ENCODE measurements at places on chromosomes 5 and 9.

- DNase-seq = no peak
Measured at GRCh38 chr9:103981912-103982311, 112.2 kb upstream of the SMC2 start.

GRCh38 chr5:172159016-172159415 lies 29.0 kb downstream of the STK10 start:
- no peak for DNase-seq

DNA sequence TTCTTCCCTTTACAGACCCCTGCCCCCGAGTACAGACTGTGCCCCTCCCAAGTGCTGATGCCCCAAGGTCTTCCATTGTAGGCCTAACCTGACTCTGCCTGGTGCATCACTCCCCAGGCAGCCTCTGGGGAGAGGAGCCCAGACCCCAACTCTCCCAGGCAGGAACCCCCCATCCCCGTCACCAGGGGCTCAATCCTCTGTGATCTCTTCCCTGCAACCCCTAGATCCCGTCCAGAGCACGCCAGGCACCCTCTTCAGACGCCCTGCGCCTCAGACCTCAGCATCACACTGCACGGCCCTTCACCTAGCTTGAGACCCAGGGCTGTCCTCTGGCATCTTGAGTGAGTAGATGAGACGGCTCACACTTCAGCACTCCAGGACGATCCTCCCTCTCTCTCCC lies 6.4 kb upstream of the EGR1 start:
- no peak for DNase-seq

DNA sequence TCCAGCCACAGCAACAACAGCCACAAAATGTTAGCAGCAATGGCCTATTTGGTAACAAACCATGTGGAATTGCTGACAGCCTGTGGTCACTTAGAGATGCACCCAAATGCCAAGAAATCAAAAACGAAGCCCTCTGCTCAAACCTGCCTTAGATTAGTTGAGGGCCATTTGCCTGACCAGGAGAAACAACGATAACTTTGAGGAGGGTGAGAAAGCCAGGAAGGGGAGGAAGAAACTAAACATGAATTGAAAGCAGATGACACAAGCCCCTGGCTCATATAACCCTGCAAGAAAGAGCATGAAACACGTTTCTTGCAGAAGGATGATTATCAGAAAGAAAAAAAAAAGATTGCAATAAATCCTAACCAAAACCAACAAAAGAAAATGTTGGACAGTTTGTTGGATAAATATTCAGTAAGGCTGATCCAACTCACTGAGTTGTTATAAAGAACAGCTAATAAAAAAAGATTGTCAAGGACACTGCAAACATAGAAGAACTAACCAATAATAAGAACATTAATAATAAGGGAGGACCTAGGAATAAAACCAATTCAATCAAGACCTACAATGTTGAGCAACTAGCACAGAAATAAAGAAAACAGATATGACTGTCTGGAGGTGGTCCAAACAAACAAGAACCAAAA lies 140.5 kb upstream of the SLC30A5 start:
- no peak for DNase-seq

GRCh38 chr9:24504521-24504920 lies 41.2 kb downstream of the IZUMO3 start:
- DNase-seq = no peak

DNA sequence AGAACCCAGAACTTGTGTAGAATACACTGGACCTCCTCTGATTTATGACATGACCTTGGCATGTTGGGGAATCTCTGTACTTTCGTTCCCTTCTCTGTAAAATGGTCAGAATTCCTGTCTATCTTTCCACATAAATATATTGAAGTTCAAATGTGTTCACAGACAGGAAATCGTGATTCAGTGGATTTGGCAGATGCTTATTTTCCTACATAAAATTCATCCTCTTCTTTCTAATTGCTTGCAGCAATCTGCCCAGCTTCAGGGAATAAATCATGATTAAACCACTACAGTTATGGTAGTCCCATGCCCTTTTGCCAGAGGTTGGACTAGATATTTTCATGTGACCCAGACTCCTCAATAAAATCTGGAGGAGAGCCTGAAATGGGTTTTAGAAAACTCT lies 52.1 kb upstream of the ARL15 start:
- no peak for DNase-seq

- no peak for DNase-seq
Measured at GRCh38 chr5:134784946-134785620, 26.5 kb downstream of the DDX46 start.

GRCh38 chr5:41519801-41520200 lies 9.4 kb upstream of the PLCXD3 start:
- DNase-seq = no peak

GRCh38 chr9:30846651-30847050 lies 1537.8 kb upstream of the ACO1 start:
- no peak for DNase-seq

GRCh38 chr5:154514331-154514730 lies 36.3 kb upstream of the HAND1 start:
- DNase-seq = no peak

GRCh38 chr5:1950708-1951103 lies 68.0 kb upstream of the IRX4 start:
- no peak for DNase-seq

- no peak for DNase-seq
Measured at GRCh38 chr9:78493166-78493742, 196.3 kb downstream of the PSAT1 start.

- DNase-seq = no peak
Measured at GRCh38 chr5:135657536-135658305, 78.9 kb upstream of the CXCL14 start.

DNA sequence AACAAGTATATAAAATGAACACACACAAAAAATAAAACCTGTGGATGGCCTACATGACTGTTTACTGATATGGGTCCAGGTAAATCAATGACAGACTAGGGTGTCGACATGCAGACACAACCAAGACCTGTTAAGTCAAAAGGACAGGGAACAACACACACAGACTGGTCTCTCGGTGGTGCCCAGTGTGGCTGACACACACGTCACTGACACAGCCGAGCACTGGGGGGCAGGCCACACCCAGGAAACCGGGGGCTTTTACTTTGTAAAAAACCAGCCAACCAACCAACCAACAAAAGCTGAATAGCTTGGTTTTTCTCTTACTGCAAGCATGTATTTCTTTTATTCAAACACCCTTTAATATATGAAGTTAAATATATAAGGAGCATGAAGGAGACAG lies 5.0 kb downstream of the FAM163B start:
- no peak for DNase-seq

DNA sequence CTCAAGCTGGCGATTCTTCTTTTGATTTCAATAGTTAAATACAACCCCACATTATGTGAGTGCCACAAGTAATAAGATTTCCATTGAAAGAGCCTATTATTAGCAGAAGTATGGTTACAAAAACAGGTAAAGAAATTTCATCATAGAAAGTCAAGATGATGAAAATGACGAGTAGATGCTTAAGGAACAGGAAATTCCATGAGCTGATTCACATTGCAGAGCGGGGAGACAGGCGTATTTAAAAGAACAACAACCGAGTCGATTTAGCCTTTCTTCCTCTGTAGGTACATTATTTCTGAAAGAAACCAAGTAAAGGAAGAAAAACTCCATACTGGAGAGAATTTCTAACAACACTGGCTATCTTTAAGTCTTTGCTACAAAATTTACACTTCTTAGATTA lies 310.4 kb downstream of the SLF1 start:
- no peak for DNase-seq

- no peak for DNase-seq
Measured at GRCh38 chr9:135711391-135711790, 9.4 kb downstream of the KCNT1 start.

- no peak for DNase-seq
Measured at GRCh38 chr5:76493190-76493837, 90.2 kb downstream of the IQGAP2 start.

DNA sequence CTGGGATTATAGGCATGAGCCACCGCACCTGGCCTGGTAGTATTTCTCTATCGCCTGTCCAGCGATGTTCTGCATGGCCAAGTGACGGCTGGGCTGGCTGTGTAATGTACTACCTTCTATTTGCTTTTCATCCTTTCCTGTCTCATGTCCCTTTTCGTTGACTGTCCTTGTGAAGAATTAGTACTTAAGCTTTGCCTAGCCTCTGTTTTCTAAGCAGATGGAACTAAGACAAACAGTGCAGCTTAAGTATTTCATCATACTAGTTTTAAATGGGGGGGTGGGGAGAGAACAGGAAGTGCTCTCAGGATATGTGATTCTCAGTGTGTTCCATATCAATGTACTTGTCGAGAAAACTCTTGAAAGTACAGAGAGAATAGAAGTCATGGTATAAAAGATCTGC lies 31.7 kb upstream of the CCL21 start:
- DNase-seq = no peak

GRCh38 chr5:137737349-137738131 lies 1.7 kb upstream of the KLHL3 start:
- DNase-seq = no peak

- DNase-seq = no peak
Measured at GRCh38 chr9:29830821-29831220, 2257.5 kb upstream of the C9orf72 start.

- DNase-seq = peak; percentile 59
Measured at GRCh38 chr5:149381986-149382338, 2.9 kb upstream of the IL17B start.

DNA sequence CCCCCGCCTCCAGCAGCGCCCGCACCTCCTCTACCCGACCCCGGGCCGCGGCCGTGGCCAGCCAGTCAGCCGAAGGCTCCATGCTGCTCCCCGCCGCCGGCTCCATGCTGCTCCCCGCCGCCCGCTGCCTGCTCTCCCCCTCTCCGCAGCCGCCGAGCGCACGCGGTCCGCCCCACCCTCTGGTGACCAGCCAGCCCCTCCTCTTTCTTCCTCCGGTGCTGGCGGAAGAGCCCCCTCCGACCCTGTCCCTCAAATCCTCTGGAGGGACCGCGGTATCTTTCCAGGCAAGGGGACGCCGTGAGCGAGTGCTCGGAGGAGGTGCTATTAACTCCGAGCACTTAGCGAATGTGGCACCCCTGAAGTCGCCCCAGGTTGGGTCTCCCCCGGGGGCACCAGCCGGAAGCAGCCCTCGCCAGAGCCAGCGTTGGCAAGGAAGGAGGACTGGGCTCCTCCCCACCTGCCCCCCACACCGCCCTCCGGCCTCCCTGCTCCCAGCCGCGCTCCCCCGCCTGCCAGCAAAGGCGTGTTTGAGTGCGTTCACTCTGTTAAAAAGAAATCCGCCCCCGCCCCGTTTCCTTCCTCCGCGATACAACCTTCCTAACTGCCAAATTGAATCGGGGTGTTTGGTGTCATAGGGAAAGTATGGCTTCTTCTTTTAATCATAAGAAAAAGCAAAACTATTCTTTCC lies 19.3 kb downstream of the CDKN2A start:
- no peak for DNase-seq

DNA sequence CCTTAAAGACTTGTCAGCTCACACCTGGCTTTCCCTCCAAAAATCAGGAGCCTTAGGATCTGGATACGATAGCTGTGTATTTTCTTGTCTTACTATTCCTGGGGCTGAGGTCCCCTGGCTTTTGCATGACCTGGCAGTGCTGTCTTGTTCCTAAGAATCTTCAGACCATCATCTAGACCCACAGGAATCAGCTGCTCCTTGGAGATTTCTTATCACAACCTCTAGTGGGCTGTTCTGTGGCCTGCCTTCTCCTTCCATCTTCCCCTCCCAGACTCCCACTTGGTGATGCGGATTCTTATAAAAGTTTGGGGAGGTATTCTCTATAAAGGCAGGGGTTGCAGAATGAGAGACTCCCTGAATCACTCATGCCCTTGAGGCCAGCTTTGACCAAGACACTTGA lies 21.4 kb downstream of the LCP2 start:
- no peak for DNase-seq

GRCh38 chr5:109905906-109906305 lies 216.2 kb downstream of the MAN2A1 start:
- DNase-seq = no peak

GRCh38 chr5:156686796-156687195 lies 163.3 kb upstream of the PPP1R2B start:
- no peak for DNase-seq

DNA sequence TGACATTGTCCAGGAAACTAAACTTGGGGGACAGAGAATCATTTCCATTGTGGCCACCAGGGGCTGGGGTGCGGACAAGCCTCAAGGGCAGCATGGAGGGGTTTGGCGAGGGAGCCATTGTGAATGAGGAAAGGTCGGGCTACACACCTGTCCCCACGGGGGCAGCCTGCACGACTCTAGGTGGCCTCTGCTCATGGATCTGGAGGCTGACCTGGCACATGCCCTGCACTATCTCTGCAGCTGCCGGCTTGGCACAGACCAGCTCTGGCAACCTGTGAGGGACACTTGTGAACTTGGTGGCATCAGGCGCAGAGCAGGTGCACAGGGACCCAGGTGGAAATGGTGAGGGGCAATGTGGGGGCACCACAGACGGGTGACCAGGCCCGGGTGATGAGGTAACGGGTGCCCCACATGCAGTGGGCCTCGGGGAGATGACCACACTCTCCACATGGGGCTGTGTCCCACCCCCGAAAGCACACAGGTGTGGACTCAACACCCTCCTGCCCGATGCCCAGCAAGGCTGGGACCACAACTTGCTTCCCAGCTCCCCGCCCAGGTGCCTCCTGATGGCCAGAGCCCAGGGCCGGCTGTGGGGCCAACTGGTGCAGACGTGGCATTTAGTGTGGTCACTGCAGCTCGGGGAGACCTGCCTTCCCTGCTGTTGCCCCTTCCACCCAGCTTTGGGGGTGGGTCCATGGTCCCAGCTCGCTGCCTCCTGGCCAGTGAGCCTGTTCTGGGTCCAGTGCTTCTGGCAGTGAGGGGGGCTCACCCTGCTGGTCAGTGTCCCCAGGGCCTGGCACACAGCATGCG lies 60.9 kb upstream of the UBAC1 start:
- DNase-seq = no peak

GRCh38 chr5:89437450-89438435 lies 554.8 kb upstream of the MEF2C start:
- no peak for DNase-seq

DNA sequence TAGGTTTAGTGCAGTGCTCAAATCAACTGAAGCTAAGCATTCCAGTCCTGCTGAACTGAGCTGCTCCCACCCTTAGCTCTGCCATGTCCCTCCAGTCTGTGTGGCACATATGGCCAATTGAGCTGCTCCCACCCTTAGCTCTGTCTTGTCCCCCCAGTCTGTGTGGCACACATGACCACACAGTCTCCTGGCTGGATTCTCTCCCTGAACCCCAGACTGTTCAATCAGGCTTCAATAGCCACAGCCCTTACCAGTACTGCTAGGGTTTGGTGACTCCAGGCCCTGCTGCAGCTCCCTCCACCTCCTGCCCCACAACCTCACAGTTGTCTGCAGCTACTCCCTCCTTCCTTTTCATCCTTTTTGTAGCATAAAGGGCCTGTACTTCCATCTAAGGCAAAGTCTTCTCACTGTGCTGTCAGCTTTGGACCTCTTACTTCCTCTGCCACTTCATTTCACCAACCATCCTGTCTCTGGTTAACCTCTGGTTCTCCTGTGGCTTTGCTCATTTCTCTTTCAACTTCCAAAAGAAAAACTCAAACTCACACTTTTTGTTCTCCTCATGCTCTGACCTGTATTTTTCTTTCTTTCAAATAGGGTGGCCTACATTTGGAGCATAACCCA lies 50.8 kb downstream of the ADAMTS12 start:
- peak; percentile 13 for DNase-seq

DNA sequence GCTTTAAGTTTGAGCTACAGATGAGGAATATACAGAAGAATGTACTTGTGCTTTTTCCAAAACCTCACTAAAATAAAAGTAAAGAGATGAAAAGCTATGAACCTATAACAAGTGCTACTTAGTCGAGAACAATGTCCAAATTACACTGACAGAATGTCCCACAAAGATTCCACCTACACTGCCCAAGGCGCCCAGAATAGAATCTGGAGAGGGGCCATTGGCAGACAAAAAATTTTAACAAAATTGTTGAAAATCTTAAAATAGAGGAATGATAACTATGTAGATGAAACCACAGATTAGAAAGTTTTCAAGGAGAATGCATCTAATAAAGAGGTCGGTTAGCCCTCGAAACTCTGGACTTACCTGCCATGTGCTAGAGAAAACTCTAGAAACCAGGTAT lies 235.3 kb downstream of the CETN3 start:
- DNase-seq = no peak
